ENCODE measurements at places on chromosomes 1 and 21.
A peak's percentile ranks its signal among the peaks of the same experiment; 100 is the strongest.

DNA sequence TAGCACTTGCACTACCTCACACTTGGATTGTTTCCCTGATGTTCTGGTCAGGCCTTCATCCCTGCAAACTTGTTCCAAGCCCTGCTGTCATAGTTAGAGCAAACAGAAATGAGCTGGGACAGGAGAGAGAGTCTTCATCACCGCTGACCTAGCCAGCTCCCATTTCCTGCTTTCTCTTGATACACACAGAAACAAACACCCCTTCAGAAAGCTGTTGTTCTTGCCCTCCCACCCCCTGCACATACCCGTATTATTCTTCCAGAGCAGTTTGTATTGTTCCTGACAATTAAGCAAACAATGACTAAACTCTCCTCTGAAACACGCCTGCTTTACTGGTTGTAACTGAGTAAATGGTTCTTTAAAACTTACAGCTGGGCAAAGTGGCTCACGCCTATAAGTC lies 2.9 kb upstream of the SYT2 start:
- DNase-seq: no peak

GRCh38 chr1:111739925-111740765 lies 950 bp upstream of the INKA2 start:
- no peak for DNase-seq

- no peak for DNase-seq
These were observed 84.2 kb downstream of the ABCA4 start for GRCh38 chr1:94036730-94037129.

GRCh38 chr1:175888996-175889395 lies 145.6 kb upstream of the TNR start:
- DNase-seq: no peak

DNA sequence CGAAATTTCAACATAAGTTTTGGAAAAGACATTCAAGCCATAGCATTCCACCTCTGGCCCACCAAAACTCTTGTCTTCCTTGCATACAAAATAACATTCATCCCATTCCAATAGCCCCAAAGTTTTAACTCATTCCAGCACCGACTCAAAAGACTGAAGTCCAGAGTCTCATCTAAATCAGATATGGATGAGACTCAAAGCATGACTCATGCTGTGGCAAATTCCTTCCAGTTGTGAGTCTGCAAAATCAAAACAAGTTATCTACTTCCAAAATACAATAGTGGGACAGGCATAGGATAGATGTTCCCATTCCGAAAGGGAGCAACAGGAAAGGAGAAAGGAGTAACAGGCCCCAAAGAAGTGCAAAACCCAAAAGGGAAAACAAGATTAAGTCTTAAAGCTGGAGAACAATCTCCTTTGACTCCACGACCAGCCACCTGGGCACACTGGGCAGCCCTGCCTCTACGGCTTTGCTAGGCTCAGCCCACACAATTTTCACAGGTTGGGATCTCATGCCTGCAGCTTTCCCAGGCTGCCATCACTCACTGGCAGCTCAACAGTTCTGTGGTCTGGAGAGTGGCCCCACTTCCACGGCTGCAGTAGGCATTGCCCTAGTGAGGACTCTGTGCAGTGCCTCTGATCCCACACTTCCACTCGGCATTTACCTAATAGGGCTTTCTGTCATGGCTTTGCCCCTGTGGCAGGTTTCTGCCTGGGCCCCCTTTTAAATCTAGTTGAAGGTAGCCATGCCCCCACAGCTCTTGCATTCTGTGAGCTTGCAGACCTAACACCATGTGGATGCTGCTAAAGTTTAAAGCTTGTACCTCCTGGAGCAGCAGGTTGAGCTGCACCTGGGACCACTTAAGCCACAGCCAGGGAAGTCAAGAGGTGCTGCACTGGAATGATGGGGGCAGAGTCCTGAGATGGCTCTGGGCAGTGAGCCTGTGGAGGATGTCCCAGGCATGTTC lies 51.0 kb downstream of the RUNX3 start:
- DNase-seq: no peak

GRCh38 chr1:178958491-178958890 lies 67.2 kb upstream of the FAM20B start:
- DNase-seq: no peak

DNA sequence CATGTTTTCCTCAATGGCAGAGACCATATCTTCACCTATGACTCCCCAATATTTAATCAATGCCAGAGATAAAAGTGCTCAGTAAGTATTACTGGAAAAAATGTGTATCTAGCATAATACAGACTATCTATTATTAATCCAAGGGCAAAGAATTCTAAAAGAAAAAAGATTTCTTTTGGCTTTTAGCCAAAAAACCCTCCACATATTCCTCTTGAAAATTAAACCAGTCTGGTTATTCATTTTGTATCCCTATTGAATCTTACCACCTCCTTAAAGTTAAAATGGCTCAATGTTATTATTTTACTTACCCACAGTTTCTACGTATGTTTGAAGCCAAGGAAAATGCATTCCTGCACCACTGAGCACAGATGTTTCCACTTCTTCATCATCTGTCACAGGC lies 1.6 kb downstream of the TAF1A start:
- DNase-seq: no peak

- peak; percentile 19 for DNase-seq
These were observed 172.7 kb downstream of the TGFBR3 start for GRCh38 chr1:91712981-91713841.

- peak; percentile 58 for DNase-seq
These were observed 43.7 kb downstream of the KIF21B start for GRCh38 chr1:200979574-200980451.

- DNase-seq: no peak
These were observed 111.9 kb downstream of the NRIP1 start for GRCh38 chr21:14952916-14953315.

DNA sequence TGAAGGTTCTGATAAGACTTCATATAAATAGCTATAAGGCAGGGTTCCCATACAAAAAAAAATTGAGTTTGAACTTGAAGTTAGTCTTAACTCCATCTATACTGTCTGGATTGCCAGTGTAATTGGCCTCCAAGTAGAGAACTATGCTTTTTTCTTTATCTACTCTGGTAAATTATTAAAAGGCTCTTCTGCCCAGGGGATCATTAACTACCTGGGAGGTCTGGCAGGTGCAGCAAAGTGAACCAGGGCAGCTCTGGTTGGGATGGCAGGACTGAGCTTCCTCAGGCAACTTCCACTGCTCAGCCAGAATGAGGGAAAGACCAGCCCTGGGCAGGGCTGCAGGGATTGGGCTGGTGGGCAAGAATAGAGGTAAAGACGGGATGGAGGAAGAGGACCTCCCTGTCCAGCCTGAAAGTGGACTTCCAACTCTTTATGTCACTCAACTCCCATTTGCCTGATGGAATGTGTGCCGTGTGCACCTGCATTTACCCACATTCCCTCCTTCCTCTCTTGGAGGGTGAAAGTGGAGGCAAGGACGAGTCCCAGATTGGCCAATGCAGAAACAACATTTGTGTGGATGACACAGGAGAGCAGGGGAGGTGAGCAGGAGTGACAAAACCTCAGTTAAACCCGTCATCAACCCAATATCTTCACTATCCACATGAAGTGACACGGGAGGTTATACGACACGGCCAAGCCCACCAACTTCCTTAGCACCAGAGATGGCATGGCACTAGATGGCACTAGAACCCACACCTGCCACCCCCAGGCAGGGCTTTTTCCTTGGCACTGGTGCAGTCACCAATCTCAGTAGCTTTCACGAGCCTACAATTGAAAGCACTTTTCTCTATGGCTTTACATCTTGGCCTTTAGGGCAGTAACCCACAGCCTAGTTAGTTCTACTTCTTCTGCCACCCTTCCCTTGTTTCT lies 25.2 kb downstream of the CCN1 start:
- no peak for DNase-seq

GRCh38 chr1:37717631-37718030 lies 25.3 kb downstream of the CDCA8 start:
- no peak for DNase-seq

DNA sequence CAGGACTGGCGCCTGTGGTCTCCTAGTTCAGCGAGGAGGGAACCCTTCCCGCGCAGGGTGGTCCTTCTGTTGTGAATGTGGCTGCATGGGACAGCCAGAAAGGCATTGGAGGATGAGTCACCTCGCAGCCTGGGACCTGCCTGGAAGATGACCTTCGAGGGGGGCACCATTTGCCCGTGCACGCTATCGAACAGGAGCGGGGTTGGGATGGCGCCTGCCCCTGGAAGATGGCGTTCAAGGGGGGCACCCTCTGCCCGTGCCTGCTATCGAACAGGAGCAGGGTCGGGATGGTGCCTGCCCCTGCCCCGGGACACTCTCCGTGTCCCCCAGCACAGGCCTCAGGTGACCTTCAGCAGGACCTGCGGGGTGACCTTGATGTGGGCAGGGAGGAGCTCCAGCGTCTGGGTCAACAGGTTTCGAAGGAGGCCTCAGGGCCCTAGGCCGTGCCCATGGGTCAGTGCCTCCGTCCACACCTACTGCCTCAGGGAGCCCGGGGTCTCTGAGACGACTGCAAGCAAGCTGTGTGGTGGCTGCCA lies 1.7 kb upstream of the ACTRT2 start:
- no peak for DNase-seq

GRCh38 chr1:85984636-85985035 lies 171.9 kb downstream of the COL24A1 start:
- DNase-seq: no peak

GRCh38 chr1:55822891-55823290 lies 607.7 kb upstream of the USP24 start:
- DNase-seq: no peak

- DNase-seq: no peak
These were observed 39.5 kb downstream of the PIK3CD start for GRCh38 chr1:9691108-9691445.

DNA sequence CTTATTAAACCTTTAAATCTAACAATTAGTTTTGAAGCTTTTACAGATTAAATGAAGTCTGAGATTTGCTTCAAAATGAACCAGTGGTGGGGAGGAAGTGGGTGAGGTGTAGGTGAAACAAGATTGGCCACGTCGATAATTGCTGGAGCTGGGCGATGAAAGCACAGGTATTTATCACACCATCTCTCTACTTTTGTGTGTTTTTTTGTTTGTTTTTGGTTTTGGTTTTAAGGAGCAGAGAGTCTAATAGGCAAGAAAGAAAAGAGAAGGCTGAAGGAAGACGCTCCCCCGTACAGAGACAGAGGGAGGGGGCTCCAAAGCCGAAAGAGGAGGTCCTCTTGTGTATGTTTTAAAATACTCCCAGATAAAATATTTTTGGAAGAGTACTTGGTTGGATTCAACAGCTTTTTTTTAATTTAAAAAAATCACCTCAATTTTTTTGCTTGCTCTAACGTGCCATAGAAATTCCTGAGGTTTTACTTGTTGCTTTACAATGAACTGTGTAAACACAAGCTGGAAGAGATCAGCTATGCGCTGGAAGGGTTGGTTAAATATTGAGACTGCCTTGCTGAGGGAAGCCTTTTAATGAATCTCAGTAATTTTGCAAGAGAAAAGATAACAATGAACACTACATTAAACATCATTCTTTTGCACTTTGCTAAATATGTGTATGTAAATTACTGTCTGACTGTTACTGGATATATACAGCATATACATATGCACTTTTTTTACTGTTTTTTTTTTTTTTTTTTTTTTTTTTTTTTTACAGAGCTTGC lies 6.7 kb upstream of the LGALS8 start:
- DNase-seq: no peak

GRCh38 chr1:223788746-223789415 lies 56.9 kb downstream of the TP53BP2 start:
- no peak for DNase-seq

DNA sequence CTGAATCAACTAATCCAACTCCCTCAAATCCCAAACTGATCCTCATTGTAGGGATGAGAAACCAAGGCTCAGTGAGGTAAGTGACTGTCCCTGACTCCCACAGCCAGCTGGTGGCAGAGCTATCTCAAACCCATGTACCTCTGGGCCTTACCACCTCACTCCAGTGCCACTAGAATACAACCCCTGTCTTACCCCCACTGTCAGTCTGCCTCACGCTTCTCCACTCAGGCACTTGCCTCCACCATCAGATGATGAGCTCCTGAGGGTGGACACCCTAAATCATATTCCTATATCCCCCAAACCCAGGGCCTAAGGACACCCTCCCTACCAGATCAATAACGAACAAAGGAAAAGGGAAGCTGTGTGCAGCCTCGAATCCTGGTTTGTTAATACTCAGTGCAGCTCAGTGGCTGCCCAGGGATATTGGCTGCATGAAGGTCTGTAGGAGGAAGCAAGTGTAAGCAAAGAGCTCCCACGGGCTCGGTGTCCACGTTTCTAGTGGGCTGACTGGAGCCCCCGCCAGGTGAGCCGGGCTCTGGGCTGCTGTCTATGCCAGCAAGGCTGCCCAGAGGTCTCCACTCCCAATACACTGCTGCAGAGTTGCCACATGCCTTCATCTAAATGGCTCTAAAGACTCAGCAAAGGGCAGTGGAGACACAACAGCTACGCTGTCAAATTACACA lies 533.4 kb downstream of the MATN1 start:
- no peak for DNase-seq

GRCh38 chr21:46226920-46227599 lies 1.5 kb downstream of the LSS start:
- no peak for DNase-seq

- no peak for DNase-seq
These were observed 4.2 kb downstream of the FLAD1 start for GRCh38 chr1:154987326-154987725.

DNA sequence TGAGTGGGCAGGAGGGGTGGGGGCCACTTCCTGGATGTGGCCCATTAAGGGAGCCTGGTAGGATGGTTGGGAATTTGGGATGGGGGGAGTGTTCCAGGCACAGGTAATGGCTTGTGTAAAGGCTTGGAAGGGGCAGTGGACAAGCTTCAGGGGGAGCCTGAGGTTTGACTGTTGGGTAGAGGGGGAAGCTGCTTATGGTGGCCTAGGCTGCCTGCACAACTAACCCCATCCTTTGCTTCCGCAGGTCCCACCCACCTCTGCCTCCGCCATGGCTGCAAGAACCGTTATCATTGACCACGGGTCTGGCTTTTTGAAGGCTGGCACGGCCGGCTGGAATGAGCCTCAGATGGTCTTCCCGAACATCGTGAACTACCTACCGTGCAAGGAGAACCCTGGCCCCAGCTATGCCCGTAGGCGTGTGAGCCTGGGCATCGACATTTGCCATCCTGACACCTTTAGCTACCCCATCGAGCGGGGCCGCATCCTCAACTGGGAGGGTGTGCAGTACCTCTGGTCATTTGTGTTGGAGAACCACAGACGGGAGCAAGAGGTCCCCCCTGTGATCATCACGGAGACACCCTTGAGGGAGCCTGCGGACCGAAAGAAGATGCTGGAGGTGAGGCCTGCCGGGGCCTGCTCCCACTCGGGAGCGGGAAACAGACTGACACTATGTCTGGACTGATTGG lies 67.8 kb downstream of the ACTL8 start:
- no peak for DNase-seq

DNA sequence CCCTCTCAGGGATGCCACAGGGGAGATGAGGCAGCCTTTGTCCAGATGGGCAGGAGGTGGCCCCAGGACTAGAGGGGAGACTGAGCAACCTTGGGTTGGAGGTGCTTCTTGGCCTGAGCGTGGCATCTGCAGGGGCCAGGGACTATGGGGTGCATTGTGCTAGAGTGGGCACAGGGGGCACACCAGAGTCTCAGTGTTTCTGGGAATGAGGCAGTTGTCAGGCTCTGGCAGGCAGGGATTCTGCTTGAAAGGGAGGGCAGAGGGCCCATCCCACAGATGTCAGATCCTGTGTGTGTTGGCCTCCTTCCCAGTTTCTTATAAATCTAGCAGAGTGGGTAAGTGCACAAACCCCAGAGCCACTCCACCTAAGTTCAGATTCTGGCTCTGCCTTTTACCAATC lies 13.7 kb downstream of the LGR6 start:
- no peak for DNase-seq

- no peak for DNase-seq
These were observed 9.5 kb upstream of the CSF1 start for GRCh38 chr1:109901141-109901523.

All from activated CD4-positive, alpha-beta T cell treated with anti-CD3 and anti-CD28 coated beads, Interleukin-2, amount 50 U/mL, for 4 hours (primary cell).